ENCODE measurements at places on chromosomes 5 and 9.

- no peak for DNase-seq
Observed at GRCh38 chr9:98973576-98973975, 29.9 kb downstream of the COL15A1 start.

- no peak for DNase-seq
Observed at GRCh38 chr5:177524941-177525655, 8.3 kb upstream of the DDX41 start.

DNA sequence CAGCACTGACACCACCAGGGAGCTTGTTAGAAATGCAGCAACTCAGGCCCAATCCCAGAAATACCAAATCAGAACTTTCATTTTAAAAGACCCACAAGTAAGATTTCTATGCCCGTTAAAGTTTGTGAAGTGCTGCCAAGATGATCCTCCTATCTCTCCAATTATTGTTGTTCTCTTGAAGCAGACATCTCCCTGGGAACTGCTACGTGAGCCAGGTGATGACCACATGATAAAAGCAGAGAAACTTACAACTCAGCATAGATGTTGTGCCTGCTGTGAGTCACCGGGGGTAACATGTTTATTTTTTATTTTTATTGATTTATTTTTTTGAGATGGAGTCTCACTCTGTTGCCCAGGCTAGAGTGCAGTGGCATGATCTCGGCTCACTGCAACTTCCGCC is 34.4 kb downstream of the GCNT4 start:
- DNase-seq: no peak

DNA sequence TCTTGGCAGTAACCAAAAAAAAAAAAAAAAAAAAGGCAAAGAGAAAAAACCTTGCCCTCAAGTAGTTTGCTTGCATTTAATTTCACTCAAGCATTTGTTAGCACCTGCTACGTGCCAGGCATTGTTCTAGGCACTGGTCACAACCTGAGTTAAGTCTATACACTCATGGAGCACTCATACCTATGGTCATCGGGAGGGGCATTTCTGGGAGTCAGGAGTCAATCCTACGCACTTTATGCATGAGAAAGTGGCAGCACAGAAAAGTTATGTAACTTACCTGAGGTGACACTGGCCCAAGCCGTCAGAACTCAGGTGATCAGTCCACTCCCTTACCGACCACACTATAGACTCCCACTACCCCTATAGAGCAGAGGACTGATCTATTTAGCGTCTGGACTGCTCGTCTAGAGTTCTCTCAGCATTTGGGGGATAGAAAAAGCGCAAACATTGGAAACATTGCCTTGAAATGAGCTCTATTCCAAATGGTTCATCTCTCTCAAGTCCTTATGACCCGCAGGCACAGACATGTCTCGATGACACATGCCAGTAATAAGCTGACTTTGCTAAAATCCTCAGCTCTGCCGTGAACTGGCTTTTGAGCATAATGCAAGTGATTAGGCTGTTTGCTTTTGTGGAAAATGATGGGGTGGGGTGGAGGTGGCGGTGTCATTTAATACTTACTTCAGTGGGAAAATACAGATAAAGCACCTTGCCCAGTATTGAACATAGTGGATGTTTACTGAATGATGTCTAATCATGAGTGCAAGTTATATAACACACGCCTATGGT is 160.2 kb downstream of the ARHGEF28 start:
- DNase-seq: no peak

GRCh38 chr9:86794391-86795046 is 152.8 kb downstream of the GAS1 start:
- DNase-seq: no peak

- peak; percentile 67 for DNase-seq
Observed at GRCh38 chr5:53481887-53482716, 1.7 kb downstream of the FST start.

DNA sequence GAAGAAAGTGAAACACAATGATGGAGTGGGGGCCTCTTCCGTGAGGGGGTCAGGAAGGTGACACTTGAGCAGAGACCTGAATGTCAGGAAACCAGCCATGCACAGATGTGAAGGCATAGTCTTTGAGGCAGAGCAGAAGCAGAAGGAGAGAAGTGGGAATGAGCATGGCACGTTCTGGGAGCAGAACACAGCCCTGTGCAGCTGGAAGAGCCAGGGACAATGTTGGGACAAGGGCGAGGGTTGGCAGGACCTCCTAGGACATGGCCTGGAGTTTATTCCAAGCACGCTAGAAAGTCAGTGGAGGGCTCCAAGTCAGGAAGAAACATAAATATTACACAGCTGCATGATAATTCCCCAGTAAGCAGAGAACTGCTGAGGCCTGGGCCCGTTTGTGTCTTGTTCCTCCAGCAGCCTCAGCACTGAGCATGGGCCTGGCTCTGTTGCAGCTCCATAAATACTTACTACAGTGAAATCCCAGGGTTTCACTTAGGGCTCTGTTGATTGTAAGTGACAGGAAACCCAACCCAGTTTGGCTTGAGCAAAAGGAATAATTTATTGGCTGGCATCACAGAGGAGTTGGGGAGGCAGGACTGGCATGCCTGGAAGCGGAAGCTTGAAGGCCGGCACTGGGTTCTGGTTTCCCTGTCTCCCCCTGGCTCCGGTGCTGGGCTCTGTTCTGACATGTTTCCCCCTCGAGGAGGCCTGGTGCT is 66.2 kb downstream of the MVB12B start:
- DNase-seq: no peak

DNA sequence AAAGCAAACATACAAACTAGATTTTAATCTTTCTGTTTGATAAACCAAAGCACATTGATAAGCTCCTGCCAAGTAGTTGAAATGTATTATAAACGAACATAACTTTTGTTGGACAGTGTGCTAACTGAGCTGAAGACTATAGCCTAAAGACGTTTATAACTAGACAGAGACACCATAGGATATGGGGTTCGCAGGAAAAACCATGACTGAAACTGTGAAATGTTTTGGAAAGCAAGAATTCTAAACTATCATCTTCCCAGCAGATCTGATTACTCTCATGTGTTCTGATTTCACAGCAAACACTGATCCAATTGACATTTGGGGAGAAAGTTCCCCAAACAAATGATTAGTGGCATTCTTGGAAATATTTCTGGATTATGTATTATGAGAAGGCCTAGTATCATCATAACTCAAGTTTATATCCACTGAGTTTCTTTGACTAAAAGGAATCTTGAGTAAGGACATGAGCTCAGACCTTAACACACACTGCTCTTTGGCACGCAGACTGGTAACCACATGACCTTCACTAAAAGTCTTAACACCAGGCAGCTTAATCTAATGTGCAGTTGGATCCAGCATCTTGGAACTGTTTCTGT is 375.2 kb downstream of the ZNF608 start:
- no peak for DNase-seq

GRCh38 chr9:125467116-125467740 is 205.6 kb downstream of the GAPVD1 start:
- no peak for DNase-seq

DNA sequence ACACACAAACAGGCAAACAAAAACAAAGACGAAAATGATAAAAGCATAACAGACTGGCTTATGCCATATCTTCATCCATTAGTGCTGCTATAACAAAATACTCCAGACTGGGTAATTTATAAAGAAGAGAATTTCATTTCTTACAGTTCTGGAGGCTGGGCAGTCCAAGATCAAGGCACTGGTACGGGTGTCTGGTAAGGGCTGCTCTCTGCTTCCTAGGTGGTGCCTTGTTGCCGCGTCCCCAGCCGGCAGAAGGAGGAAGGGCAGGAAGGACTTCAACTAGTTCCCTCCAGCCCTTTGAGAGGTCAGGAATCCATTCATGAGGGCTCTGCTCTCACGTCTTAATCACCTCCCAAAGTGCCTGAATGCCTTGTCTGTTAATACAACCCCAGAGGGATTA is 122.6 kb downstream of the BOD1 start:
- no peak for DNase-seq

DNA sequence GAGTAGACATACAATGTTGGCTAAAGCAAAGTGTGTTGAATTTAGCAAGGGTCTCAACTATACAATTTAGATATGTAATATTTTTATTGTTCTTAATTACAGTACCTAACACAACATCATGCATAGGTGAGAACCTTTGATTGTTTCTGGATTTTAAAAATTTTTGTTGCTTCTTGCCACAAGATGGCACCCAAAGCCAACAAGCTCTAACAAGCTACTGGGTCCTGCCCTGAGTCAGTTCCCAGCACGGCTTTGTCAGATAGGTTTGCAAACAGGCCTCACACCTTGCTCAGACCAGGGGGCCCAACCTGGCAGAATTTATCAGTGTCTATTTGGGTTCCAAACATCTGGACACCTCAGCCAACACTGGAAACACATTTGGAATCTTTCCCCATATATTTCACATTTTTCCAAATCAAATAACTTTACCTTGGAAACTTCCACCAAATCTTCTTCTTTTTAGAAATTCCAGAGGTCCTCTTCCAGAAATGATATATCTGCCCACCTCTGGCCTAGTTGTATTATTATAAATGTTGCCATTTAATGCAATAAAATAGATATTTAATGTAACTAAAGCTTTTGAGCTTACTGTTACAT is 49.5 kb upstream of the EGFLAM start:
- DNase-seq: peak; percentile 73
